GM18507 (cell line): ENCODE measurements at places on chromosomes 7 and 10.

- DNase-seq: no peak
These were observed 133.2 kb downstream of the CUX1 start for GRCh38 chr7:101950450-101951119.

DNA sequence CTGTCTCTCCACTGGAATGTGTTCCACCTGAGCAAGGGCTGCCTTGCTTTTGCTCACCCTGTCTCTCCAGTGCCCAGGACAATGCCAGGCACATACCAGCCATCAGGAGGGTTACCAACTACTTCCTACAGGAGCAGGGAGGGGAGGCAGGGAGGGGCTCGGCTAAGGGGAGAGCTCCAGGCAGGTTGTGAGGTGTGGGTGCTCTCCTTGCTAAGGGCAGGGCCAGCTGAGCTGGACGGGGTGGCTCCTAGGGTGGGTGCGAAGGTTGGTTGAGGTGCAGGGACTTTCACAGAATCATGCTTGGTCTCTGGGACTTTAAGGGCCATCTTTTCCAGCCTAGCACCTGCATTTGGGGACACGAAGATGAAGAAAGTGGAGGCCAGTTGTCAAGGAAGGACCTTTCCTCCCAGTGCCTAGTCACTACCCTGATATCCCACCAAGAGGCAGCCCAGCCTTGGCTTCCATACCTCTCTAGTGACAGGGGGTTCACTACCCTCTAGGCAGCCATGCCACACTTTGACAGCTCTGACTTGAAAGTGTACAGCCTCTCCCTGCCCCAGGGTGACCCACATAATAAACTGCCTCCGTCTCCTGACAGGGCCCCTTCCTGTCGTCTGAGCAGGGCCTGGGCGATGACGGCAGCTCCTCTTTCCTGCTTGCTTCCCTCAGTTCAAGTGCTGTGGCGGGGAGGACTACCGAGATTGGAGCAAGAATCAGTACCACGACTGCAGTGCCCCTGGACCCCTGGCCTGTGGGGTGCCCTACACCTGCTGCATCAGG is 46.5 kb downstream of the TSPAN15 start:
- no peak for DNase-seq

- no peak for DNase-seq
These were observed 57.1 kb upstream of the KCTD7 start for GRCh38 chr7:66571568-66571967.

GRCh38 chr7:4806983-4807597 is 31.7 kb downstream of the AP5Z1 start:
- DNase-seq: no peak

DNA sequence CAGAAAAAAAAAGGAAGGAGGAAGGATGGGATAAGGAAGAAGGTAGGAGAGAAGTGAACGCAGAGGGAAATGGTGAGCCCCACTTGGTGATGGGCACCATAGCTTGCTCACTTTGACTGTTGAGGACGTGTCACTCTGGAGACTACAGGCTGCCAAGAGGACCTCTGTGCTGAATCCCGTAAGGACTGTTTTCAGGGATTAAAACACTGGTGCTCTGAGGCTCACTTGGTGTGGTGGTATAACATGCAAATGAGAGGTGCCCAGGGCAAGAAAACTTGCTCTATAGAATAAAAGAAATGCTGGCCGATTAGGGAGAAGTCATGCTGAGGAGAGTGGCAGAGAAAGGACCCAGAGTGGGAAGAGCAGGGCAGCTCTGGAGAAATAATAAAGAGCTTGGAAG is 5.3 kb upstream of the IL2RA start:
- DNase-seq: no peak

GRCh38 chr7:121214657-121215056 is 114.1 kb upstream of the WNT16 start:
- DNase-seq: no peak

- no peak for DNase-seq
These were observed 81.3 kb upstream of the UNC5B start for GRCh38 chr10:71131096-71131495.

DNA sequence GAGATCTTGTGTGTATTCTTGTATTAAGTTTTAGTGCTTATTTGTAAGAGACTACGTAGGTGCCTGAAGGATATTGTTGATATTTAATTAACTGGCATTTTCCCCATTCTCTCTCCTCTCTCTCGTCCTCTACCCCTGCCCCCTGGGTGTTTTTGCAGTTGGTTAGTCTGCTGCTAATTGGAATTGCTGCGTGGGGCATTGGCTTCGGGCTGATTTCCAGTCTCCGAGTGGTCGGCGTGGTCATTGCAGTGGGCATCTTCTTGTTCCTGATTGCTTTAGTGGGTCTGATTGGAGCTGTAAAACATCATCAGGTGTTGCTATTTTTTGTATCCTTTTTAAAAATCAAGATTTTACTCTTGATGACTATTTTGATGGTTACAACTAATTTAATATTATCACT is 22.5 kb downstream of the TSPAN13 start:
- no peak for DNase-seq

DNA sequence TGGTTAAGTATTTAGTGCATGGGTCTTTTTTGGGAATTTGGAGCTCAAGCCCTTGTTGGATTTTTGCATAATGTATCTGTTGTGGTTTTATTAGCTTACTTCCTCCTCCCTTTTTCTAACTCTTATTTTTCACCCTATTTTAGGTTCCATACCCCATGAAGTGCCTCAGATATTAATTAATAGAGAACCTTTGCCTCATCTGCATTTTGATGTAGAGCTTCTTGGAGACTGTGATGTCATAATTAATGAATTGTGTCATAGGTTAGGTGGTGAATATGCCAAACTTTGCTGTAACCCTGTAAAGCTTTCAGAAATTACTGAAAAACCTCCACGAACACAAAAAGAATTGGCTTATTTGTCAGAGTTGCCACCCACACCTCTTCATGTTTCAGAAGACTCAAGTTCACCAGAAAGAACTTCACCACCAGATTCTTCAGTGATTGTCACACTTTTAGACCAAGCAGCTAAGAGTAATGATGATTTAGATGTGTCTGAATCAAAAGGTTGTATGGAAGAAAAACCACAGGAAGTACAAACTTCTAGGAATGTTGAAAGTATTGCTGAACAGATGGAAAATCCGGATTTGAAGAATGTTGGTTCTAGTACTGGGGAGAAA is 28.0 kb downstream of the SIRT1 start:
- DNase-seq: no peak

GRCh38 chr10:131651674-131652437 is 249.0 kb upstream of the PPP2R2D start:
- no peak for DNase-seq

- DNase-seq: no peak
These were observed 107.1 kb downstream of the ABLIM1 start for GRCh38 chr10:114550756-114551635.

GRCh38 chr7:110675383-110676103 is 415.4 kb upstream of the LRRN3 start:
- DNase-seq: no peak

DNA sequence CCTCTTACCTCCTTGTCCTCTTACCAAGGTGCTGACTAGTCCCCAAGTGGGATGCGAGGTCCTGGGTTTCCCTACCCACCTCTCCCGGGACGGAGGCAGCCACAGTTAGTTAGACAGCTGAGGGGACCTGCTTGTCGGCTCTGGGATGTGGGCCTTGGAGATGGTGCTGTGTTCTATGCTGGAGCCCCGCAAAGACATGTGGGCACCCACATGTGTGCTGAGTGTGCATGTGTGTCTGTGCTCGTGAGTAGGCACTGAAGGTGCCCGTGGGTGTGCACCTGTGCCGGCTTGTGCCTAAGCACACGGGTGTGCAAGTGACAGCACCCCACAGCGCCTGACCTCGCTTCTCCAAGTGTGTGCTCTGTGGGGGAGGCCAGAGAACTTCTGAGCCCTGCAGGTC is 62.2 kb downstream of the NEURL1 start:
- no peak for DNase-seq

DNA sequence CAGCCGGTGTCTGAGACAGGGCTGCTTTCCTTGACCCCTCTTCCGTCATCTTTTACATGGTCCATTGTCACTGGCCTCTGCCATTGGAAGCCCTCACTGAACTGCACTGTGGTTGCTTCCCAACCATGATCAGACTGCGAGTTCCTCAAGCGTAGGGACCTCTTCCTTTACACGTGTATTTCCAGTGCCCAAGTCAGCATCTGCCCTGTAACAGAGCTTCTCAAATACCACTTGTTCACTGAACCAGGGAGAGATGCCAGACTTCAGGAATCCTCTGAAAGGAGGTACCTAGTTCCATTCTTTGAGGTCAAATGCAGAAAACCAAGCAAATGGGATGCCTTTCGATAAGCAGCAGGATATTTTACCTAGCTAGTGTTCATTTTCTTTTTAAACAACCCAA is 145.1 kb downstream of the NRP1 start:
- no peak for DNase-seq

DNA sequence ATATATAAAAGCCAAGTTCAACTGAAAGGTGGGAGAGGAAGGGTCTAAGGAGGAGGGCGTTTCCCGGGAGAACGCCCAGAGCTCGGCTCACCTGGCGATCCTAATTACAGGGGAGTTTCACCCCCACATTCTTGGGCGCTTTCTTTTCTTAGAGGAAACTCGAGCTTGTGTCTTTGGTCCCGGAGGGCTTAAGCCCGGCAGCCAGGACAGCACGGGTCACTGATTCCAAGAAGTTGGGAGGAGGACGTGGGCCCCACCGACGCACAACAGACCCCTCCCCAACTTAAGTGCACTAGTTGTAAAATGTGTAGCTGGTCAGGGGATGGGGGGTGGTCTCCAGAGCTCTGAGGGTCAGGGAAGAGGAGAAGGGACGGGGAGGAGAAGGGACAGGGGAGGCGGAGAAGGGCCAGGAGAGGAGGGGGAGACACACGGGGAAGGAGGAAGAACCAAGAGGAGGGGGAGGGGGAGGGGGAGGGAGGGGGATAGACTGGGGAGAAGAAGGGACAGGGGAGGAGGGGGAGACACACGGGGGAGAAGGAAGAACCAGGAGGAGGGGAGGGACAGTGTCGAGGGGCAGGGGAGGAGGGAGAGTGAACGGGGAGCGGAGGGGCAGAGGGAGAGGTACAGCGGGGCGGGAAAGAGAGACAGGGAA is 874 bp downstream of the BAIAP2L1 start:
- DNase-seq: no peak

DNA sequence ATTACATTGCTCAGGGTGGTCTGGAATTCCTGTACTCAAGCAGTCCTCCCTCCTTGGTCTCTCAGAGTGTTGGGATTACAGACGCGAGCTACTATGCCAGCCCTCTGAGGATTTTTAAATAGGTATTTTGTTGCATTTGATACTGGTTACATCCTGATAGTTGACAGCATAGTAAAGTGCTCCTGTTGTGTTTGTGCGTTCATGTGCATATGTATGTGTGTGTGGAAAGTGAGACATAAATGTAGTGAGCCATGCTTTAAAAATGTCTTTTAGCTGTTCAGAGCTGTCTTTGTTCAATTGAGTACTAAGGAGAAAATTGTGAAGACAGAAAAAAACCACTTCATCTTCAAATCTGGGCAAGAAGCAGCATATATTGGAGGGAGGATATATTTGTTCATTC is 27.8 kb downstream of the ZNRF2 start:
- DNase-seq: no peak

DNA sequence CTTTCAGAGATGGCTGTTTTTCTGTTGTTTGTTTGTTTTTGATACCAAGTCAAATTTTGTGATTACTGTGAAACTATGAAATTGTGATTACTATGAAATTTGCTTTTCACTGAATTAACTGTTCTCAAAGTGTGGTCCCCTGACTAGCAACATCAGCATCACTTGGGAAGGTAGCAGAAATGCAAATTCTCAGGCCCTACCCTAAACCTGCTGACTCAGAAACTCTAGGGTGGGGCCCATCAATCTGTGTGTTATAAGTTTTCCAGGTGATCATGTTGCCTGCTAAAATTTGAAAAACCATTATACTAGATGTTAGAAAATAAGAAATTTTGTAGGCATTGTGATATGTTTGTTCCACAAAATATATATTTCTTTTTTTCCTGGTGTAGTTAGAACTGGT is 1.2 kb downstream of the IFIT1B start:
- no peak for DNase-seq

- DNase-seq: no peak
These were observed 87.5 kb downstream of the VOPP1 start for GRCh38 chr7:55484834-55485233.

GRCh38 chr7:26149391-26149977 is 2.5 kb upstream of the NFE2L3 start:
- no peak for DNase-seq

DNA sequence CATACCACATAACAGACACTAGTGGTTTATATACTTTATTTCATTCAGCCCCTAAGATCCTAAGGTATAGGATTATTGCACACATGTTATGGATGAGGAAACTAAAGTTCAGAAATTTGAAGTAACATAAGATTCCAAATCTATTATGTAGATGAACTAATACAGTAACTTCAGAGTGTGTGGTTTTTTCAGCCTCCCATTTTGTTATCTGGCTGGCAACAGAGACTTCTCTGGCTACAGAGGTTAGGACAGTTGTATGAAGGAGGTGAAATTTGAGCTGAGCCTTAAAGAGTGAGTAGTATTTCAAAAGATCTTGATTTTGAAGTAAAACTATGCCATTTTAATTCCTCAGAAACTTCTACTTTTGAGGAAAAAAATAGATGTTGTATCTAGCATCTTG is 125.4 kb downstream of the MAPK8 start:
- DNase-seq: no peak

DNA sequence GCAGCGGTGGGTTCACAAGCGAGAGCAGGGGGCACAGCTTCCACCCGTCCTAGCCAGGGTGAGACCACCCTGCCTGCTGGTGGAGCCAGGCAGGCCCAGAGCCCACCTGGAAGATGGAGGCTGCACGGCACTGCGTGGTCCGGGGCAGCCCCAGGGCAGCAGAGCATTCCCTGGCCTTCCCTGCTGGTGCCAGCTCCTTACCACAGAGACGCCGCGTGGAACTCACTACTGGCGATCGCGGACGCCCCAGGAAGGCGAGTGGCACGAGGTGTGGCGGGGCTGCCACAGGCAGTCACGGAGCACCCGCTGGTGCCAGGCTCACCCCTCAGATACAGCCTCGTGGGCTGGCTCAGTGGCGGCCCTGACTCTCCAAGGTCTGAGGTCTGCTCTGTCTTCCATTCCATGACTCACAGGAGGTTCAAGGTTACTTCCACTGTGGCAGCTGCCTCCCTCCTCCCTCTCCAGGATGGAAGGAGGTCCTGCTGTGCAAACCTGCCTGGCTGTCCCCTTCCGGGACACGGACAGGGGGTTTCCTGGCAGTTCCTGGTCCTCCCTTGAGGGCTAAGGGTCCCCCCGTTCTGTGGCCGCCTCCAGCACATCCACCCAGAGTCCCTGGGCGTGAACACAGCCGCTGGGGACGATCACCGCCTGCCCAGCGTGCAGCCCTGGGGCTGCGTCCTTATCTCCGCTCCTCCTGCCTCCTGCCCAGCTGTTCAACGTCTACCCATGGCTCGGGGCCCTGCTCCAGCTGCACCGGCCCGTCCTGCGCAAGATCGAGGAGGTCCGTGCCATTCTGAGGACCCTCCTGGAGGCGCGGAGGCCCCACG is 3.1 kb downstream of the CYP2W1 start:
- DNase-seq: no peak

- no peak for DNase-seq
These were observed 66.2 kb upstream of the SRPK2 start for GRCh38 chr7:105454921-105455320.

- DNase-seq: no peak
These were observed 81.4 kb upstream of the GJD4 start for GRCh38 chr10:35523670-35524225.

- no peak for DNase-seq
These were observed 286.2 kb downstream of the KCNMA1 start for GRCh38 chr10:77351386-77351785.

- no peak for DNase-seq
These were observed 236.8 kb upstream of the AOAH start for GRCh38 chr7:36961097-36961496.
